Gastrocnemius medialis (tissue), 4 donors: ENCODE measurements at places on chromosomes 7 and 10. TPM values are rescaled to one million over a fixed set of nuclear protein-coding genes. Genes with fewer than 3 reads are reported as not detected.

Gene SCIN
- total RNA-seq: not detected

Gene SORCS3
- not detected for total RNA-seq

Gene GIMAP6
- total RNA-seq: 8.5 TPM

Gene OGDHL
- 0.13 TPM for total RNA-seq

Gene NAT16
- not detected for total RNA-seq

DNA sequence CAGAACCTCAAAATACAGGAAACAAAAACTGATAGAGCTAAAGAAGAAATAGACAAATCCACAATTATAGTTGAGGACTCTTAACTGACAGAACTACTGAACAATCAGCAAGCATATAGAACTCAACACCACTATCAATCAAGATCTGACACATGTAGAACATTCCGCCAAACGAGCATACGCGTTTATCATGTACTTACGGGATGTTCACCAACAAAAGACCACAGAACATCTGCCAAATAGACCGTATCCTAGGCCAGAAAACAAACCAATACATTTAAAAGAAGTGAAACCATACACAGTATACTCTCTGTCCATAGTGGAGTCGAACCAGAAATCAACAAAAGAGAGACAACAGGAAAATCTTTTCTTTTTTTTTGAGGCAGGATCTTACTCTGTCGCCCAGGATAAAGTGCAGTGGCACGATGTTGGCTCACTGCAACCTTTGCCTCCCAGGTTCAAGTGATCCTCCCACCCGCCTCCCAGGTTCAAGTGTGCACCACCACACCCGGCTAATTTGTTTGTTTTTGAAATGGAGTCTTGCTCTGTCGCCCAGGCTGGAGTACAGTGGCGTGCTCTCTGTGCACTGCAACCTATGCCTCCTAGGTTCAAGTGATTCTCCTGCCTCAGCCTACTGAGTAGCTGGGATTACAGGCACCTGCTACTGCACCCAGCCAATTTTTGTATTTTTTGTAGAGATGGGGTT is 5.1 kb downstream of the GNA12 start:
- H3K4me1 ChIP-seq: peaks cover 9% of the 10 kb centered on the region
- H3K36me3 ChIP-seq: peaks cover 11% of the 10 kb centered on the region
- no peaks in the 10 kb centered on the region for H3K27me3 ChIP-seq
- no peak overlapping the region for H3K27ac ChIP-seq

GRCh38 chr7:129959471-129960203 is 6.9 kb upstream of the UBE2H start:
- H3K4me1 ChIP-seq: peaks cover 7% of the 10 kb centered on the region
- no peaks in the 10 kb centered on the region for H3K27me3 ChIP-seq
- H3K4me3 ChIP-seq: no peak overlapping the region

DNA sequence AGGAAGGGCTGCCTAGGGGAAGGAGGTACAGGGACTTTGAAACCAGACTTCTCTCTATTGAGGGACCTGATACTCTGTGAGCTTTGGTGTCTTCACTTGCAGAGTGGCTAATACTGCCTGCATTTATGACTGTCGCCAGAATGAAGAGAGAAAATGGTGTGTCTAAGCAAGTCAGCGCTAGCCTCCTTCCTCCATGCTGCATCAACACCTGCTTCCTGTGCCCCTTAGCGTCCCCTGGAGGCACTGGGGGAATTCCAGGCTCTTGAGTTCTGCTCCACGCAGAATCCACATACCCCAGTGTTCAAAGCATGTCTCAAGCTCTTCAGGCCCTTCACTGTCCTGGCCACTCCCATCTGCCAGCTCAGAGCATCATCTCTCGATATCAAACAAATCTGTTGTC is 140.5 kb downstream of the PKD1L1 start:
- H3K36me3 ChIP-seq: no peaks in the 10 kb centered on the region
- no peak overlapping the region for H3K27ac ChIP-seq
- H3K27me3 ChIP-seq: no peaks in the 10 kb centered on the region
- no peak for DNase-seq
- no peak overlapping the region for H3K4me3 ChIP-seq

- no peaks in the 10 kb centered on the region for H3K36me3 ChIP-seq
- DNase-seq: no peak
- H3K27ac ChIP-seq: no peak overlapping the region
- no peak overlapping the region for H3K4me3 ChIP-seq
- H3K27me3 ChIP-seq: peaks cover 3% of the 10 kb centered on the region
Measured at GRCh38 chr10:125455431-125455830, 227.5 kb downstream of the TEX36 start.

DNA sequence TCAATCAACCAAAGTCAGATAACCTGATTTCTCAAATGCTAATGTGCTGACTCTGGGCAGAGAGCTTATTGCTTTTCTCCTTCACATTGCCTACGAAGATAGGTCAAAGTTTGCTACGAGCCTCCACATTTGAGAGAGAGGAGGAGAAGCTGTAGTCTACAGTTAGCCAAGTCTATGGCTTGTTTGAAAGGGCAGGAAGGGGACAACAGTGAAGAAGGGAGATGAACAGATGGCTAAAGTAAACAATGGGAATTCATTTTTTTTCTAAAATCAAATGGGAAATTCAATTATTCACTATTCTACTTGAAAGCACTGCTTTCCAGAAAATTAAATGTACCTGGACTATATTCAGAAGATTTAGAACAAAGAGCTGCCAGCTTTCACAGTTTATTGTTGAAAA is 126.7 kb upstream of the C1QL3 start:
- no peak overlapping the region for H3K4me3 ChIP-seq
- H3K36me3 ChIP-seq: no peaks in the 10 kb centered on the region
- H3K27me3 ChIP-seq: no peaks in the 10 kb centered on the region
- no peak overlapping the region for H3K27ac ChIP-seq
- no peaks in the 10 kb centered on the region for H3K4me1 ChIP-seq

- no peak overlapping the region for H3K4me3 ChIP-seq
- H3K36me3 ChIP-seq: no peaks in the 10 kb centered on the region
- DNase-seq: no peak
- H3K27ac ChIP-seq: no peak overlapping the region
Measured at GRCh38 chr7:26055241-26055640, 96.8 kb upstream of the NFE2L3 start.

- H3K4me1 ChIP-seq: peaks cover 3% of the 10 kb centered on the region
- H3K36me3 ChIP-seq: no peaks in the 10 kb centered on the region
- H3K27ac ChIP-seq: peak overlapping the region; percentile 62
- H3K27me3 ChIP-seq: no peaks in the 10 kb centered on the region
- no peak overlapping the region for H3K4me3 ChIP-seq
Measured at GRCh38 chr7:98294798-98295382, 13.4 kb downstream of the BRI3 start.

DNA sequence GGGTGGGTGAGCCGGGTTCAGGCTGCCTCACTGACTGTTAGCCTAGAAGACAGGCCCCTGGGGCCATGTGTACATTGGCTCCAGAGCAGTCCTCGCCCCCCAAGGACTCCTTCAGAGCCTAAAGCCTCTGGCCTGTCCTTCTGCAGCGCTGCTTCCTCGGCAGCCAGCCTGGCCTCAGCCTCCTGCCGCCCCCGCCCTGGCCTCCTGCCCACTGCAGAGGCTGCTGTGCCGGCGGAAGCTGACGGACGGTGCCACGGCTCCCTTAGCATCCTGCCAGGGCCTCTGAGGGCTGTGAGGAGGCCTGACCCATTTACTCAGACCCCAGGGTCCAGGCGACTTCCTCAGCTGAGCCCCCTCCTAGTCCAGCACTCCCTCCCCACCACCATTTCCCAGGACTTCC is 4.9 kb downstream of the SRRM3 start:
- no peaks in the 10 kb centered on the region for H3K36me3 ChIP-seq
- H3K27ac ChIP-seq: no peak overlapping the region
- H3K4me1 ChIP-seq: no peaks in the 10 kb centered on the region
- no peak for DNase-seq
- no peaks in the 10 kb centered on the region for H3K27me3 ChIP-seq

- no peaks in the 10 kb centered on the region for H3K4me1 ChIP-seq
- H3K36me3 ChIP-seq: no peaks in the 10 kb centered on the region
- DNase-seq: no peak
- no peaks in the 10 kb centered on the region for H3K27me3 ChIP-seq
Measured at GRCh38 chr10:61822781-61823230, 78.7 kb upstream of the ARID5B start.

DNA sequence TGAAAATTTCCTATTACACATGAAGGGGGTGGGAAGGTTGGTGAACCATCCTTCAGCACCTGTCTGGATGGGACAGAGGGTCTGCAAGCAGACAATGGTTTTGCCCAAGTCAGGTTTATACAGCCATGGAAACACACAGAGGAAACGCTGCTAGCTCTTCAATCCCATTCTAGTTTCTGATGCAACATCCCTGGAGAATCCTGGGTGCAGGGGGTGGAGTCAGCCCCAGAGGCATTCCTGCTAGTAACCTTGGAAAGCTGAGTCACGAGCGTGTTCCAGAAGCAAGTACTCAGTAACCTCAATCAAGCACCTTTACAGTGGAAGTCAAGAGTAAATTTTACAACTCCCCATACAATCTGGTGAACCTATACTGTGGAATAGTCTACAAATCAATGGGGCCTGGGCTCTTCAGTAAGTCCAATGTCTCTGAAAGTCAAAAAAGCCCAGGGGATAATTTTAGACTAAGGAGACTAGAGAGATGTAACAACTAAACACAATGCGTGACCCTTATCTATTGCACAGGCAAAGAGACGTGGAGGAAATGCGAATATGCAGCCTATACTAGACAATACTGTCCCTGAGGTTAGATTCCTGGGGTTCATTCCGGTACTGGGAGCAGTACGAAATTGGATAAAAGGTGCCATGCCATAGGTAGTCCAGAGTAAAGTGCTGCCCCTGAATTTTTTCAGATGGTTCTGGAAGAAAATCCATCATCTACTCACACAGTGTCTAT is 95.4 kb downstream of the ZRANB1 start:
- peaks cover 76% of the 10 kb centered on the region for H3K4me1 ChIP-seq
- DNase-seq: peak; percentile 84
- H3K4me3 ChIP-seq: no peak overlapping the region
- H3K36me3 ChIP-seq: no peaks in the 10 kb centered on the region
- H3K27me3 ChIP-seq: no peaks in the 10 kb centered on the region
- peak overlapping the region; percentile 76 for H3K27ac ChIP-seq

DNA sequence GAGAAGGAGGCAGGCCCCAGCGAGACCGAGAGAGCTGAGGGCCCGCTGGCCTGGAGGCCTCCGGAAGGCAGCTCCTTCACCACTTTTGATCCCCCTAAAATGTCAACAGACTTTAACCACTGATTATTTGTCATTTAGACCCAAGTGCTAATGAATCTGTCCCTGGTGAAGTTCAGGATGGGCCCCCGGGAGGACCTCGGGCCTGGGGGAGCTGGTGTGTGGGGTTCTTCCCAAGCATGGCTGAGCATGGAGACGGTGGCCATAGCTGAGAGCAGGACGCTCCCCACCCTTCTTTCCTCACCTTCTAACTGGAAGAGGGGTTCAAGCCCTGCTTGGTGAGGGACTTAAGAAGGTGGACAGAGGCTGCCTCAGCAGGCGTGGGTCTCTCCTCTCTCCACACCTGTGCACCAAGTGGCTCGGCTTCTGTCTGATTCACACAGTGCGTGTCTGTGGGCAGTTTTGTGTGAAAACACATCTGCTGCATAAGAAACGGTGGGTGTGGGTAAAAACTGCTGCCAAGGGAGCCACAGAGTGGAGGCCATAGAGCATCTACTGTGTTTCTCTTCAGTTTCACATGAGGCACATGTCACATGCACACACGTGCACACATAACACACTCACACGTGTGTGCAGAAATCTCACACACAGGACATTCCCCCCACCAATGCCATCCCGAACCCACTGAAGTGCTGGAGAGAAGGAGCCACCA is 53.5 kb upstream of the VIPR2 start:
- H3K27me3 ChIP-seq: no peaks in the 10 kb centered on the region
- H3K36me3 ChIP-seq: no peaks in the 10 kb centered on the region
- no peak overlapping the region for H3K27ac ChIP-seq
- H3K4me1 ChIP-seq: no peaks in the 10 kb centered on the region
- no peak for DNase-seq
- no peak overlapping the region for H3K4me3 ChIP-seq

- H3K27me3 ChIP-seq: no peaks in the 10 kb centered on the region
- no peak for DNase-seq
- no peak overlapping the region for H3K4me3 ChIP-seq
- H3K4me1 ChIP-seq: no peaks in the 10 kb centered on the region
- H3K36me3 ChIP-seq: no peaks in the 10 kb centered on the region
Measured at GRCh38 chr7:116836048-116836447, 26.3 kb upstream of the CAPZA2 start.

DNA sequence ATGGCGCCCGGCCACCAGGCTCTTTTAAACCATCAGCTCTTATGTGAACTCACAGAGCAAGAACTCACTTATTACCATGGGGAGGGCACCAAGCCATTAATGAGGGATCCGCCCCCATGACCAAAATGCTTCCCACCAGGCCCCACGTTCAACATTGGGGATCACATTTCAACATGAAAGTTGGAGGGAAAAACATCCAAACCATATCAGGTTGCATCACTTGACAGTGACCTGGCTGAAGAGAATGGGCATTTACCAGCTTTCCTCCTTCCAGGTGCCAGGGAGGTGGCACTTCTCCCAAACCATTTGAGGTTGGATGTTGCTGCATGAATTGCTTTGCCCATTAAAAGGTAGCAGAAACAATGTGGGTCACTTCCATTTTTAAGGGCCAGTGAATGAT is 115.6 kb upstream of the TNS3 start:
- no peaks in the 10 kb centered on the region for H3K36me3 ChIP-seq
- H3K4me3 ChIP-seq: no peak overlapping the region
- no peak for DNase-seq
- no peak overlapping the region for H3K27ac ChIP-seq
- no peaks in the 10 kb centered on the region for H3K27me3 ChIP-seq

DNA sequence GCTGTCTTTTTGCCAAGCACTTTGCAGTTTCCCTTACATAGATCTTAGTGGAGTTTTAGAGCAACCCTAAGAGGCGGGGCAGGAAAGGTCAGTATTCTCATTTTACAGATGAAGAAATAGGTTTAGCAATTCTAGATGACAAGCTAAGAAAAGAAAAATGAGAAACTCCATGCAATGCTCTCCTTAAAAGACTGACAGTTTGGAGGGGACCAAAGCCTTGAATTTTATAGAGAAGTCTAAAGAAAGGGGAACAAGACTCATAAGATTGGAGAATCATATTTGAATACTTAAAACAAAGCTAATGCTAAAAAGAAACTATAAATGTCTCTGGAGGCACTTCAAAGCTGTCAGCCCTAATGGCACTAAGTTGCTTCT is 19.6 kb downstream of the CEP55 start:
- H3K4me1 ChIP-seq: no peaks in the 10 kb centered on the region
- no peaks in the 10 kb centered on the region for H3K27me3 ChIP-seq
- DNase-seq: no peak
- peak overlapping the region; percentile 26 for H3K4me3 ChIP-seq
- H3K27ac ChIP-seq: no peak overlapping the region

GRCh38 chr7:36185756-36186155 is 32.7 kb downstream of the EEPD1 start:
- no peak for DNase-seq
- H3K4me3 ChIP-seq: no peak overlapping the region
- peaks cover 85% of the 10 kb centered on the region for H3K4me1 ChIP-seq
- H3K36me3 ChIP-seq: no peaks in the 10 kb centered on the region

- no peak for DNase-seq
- H3K36me3 ChIP-seq: no peaks in the 10 kb centered on the region
- H3K27me3 ChIP-seq: no peaks in the 10 kb centered on the region
- H3K4me3 ChIP-seq: no peak overlapping the region
- H3K4me1 ChIP-seq: no peaks in the 10 kb centered on the region
- H3K27ac ChIP-seq: no peak overlapping the region
Measured at GRCh38 chr10:47164126-47164799, 135.7 kb upstream of the GDF10 start.
